HT-29 (cell line): ENCODE measurements at places on chromosomes 2 and 18. TPM values are rescaled to one million over a fixed set of nuclear protein-coding genes. Genes with fewer than 3 reads are reported as not detected.

GRCh38 chr2:36374585-36374984 is 19.0 kb downstream of the CRIM1 start:
- DNase-seq = no peak

The GRB14 gene
- 15.9 and 20.0 TPM in 2 replicates for total RNA-seq

The PPM1G gene
- total RNA-seq = 141 and 148 TPM in 2 replicates

DNA sequence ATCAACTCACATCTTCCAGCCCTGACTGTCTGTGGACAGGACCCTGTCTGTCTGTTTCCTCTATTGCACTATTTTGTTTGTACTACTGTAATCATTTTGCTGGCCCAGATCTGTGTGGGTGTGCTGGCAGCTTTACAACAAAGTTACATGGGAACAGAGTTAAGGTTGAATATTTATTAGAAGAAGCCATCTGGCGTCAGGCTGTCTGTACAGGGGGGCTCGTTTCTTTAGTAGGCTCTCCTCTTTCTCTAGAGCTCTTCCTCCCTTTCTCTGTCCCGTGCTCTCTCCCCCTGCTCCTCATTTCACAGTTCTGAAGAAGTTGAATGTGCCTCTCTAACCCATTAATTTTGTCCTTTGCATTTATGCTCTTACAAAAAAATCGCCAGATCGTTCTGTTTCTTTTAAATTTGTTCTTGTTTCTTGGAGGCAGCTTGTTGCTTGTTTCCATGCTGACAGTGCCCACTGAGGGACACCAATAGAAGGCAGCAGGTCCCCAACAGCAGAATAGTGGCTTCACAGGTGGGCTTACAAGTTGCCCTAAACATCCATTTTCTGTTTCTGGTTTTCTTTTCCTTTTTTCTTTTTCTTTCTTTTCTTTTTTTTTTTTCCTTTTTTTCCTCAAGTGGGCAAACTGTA is 315.2 kb upstream of the ZEB2 start:
- no peak for DNase-seq
